ENCODE measurements at places on chromosomes 5 and 9.

- no peak for DNase-seq
Observed at GRCh38 chr5:176425138-176425537, 8.8 kb upstream of the CLTB start.

DNA sequence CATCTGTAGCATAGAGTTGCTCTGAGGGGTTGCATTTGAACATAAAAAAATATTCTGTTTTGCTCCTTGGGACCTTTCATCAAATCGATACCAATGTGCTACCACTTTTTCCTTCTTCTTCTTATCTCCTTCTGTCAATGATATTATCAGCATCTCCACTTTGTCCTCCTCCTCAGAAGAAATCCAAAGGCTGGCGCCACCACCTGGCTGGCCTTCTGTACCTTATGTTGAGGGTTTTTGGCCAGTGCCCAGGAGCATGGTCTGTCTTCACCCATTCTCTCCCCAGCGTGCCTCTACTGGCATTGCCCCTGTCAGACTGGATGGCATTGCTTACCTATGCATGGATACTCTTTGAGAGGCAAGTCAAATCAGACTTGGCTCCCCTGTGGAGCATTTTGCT is 167.2 kb downstream of the CFAP90 start:
- DNase-seq, result no peak

DNA sequence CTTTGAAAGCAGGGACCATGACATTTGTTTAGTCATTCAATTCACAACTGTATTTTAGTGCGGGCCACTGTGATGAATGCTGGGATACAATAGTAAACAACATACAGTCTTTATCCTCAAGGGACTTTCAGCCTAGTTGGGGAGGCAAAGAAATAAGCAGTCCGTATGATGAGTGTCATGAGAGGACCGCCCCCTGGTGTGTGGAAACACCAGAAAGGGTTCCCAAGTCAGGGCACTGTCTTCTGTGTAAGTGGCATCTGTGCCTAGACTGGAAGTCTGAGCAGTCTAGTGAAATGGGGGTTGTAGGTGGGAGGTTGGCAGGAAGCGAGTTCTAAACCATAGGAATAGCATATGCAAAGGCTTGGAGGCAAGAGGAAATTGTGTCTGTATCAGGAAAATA is 6.8 kb downstream of the C9orf43 start:
- no peak for DNase-seq

DNA sequence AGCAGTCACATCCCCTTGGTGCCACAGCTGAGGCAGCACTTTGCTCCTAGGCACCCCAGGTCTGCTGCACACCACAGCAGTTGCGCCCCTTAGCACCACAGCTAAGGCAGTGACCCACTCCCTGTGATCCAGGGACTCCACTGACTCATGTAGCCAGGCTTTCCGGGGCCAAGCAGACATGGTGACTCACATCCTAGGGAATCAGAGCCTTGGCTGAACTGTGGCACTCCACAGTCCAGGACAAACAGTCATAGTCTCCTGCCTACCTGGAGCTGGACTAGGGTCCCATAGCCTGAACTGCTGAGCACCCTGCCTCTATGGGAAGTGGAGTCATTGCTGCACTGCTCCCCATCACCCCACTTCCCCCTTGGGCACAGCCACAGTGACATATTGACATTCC is 338.7 kb downstream of the NPR3 start:
- DNase-seq, result no peak

GRCh38 chr5:143046314-143046713 is 276.1 kb downstream of the ARHGAP26 start:
- no peak for DNase-seq

GRCh38 chr5:124678922-124679519 is 67.4 kb downstream of the ZNF608 start:
- DNase-seq, result no peak

DNA sequence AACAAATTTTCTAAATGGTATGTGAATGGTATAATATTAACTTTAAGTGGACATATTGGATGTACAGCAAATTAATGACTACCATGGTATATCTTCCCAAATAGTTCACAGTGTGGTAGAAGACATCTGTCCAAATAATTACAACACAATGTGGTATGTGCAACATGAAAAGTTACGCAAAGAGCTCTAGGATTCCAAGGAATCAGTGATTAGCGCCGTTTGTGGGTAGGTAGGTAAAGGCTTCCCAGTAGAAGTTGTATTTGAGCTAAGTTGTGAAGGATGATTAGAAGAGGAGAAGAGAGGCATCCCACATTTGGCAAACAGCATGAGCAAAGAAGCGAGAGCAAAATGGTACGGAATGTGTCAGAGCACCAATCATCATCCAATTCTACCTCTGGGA is 14.3 kb upstream of the KLF9 start:
- no peak for DNase-seq

GRCh38 chr5:75450069-75450468 is 61.4 kb downstream of the CERT1 start:
- no peak for DNase-seq

- DNase-seq, result no peak
Observed at GRCh38 chr5:143275512-143276363, 127.7 kb downstream of the NR3C1 start.

DNA sequence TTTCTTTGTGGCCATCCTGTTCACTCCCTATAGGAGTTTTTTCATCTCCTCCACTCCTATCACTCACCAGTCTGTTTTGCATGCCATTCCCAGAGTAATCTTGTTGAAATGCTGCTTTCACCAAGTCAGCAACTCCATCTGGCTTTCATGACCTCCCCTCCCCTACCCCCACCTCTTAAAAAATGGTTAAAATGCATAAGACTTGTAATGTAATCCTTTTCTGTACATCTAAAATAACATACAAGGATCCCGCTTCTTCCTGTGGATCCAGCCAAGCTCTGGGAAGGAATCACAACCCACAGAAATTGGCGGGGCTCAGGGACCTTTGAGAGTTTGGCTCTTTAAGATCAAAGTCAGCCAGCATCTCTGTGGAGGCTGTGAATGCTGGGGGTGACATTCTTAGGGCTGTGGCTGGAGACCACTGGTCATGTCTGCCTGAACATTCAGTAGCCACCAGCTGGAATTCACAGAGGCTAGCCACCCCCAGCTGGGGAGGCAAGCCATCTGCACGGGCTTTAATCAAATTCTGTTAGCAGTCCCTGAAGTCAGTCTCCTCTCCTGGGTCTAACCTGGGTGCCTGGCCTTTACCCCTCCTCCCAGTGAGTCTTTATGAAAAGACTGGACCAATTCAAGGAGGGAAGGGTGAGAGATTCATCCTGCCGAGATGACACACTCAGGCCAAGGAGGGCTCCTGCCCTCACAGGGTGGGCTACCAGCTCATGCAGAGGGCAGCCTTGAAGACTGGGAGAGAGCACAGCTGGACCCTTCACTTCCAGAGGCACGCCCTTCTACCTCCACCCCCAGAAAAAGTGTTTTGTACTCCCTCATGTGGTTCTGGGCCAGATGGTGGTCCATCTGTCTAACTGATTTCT is 132.9 kb downstream of the LIFR start:
- DNase-seq, result no peak

DNA sequence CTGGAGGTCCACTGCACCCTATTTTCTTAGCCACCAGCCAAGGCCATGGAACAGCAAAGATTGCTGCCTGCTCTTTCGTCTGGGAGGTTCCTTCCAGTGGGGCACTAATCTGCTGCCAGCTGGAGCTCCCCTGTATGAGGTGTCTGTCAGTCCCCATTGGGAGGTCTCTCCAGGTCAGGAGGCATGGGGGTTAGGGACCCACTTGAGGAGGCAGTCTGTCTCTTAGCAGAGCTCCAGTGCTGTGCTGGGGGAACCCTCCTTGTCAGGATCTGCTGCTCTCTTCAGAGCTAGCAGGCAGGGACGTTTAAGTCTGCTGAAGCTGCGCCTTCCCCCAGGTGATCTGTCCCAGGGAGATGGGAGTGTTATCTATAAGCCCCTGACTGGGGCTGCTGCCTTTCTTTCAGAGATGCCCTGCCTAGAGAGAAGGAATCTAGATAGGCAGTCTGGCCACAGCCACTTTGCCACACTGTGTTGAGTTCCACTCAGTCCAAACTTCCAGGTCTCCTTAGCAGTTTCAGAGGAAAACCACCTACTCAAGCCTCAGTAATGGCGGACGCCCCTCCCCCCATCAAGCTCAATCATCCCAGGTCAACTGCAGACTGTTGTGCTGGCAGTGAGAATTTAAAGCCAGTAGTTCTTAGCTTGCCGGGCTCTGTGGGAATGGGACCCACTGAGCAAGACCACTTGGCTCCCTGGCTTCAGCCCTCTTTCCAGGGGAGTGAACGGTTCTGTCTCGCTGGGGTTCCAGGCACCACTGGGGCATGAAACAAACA is 317.7 kb downstream of the LRRC70 start:
- DNase-seq, result no peak

DNA sequence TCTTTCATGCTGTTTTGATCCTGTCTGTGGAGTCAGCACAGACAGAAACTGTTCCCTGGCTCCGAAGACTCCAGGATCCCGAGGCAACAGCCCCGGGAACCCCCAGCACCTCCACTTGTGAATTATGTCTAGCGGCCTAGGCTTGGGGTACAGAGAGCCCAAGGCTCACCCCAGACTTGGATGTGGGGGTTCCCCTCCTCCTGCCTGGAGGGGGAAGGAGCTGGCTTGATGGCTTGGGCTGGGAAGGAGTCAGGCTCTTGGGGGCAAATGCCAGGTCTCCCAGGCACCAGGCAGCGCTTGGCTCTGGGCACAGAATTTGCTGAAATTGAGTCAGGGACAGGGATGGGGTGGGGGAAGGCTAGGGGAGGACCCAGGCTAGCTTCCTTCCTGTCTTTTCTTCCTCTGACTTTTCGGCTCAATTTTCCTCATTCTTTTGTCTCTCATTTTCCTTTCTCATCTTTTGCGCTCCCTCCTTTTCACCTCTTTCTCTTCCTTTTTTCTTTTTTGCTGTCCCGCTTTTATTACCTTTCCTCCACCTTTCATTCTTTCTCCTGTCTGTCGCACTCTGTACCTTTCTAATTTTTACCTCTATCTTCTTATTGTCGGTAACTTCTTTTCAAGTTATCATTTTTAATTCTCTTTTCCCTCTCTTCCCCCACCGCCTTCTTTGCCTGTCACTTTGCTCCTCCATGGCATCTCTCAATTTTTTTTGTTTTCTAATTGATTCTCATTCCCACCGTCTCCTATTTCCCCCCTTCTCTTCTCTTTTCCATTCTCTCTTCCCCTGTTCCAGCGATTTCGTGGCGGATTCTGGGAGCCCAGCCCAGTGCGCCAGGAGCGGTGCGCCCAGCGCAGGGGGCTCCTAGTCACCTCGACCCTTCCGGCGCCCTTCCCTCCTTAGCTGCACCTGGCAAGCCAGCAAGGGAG is 10.5 kb downstream of the MSX2 start:
- no peak for DNase-seq

DNA sequence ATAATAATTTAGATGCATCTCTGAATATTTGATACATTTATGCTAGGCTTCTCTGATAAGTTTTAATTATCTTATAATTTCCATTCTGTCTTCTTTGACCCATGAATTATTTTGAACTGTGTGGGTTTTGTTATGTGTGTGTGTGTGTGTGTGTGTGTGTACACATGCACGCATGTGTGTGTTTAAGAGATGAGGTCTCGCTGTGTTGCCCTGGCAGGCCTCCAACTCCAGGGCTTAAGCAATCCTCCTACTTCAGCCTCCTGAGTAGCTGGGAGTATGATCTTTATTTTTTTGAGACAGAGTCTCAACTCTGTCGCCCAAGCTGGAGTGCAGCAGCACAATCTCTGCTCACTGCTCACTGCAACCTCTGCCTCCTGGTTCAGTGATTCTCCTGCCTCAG is 75.4 kb downstream of the NDUFAF2 start:
- DNase-seq, result no peak

DNA sequence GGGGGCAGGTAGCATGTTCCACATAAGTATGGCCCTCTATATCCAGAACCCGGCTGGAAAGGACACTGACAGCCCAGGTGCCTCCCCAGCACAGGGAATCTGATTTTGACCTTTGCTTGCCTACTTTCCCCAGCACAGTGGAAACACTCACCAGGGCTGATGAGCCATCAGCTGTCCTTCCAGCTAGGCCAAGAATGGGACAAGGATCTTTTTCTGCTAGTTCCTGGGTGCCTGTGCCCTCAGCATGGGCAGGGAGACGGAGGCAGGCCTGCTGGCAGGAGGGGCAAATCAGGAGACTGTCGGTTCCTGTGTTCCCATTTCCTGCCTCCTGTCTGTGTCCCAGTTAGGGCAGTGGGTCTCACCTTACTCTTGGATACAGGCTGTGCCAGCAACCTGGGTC is 1.1 kb downstream of the CYFIP2 start:
- DNase-seq, result no peak

DNA sequence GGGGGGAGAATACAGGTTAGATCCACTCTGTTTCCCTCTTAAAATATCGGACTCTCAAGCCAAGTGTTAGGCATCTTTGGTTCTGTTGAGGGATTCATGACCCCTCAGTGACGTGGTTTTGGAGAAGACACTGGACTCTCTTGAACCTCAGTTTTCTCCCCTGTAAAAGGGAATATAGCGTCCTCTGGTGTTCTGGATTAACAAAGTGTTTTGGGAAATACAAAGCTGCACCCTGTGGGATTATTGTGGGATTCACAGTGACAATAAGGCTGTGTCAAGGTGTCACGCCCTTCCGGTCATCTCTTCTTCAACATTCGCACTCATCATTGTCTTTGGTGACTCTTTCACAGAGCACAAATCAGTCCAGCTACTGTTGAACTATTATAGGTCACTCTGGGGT is 139.0 kb downstream of the IRX1 start:
- DNase-seq, result no peak

- peak; percentile 56 for DNase-seq
Observed at GRCh38 chr5:132386644-132387286, 17.3 kb downstream of the SLC22A5 start.

All from NCI-H446 (cell line).